ENCODE measurements at places on chromosomes 3 and 15. TPM values are rescaled to one million over a fixed set of nuclear protein-coding genes. Genes with fewer than 3 reads are reported as not detected.

Gene PATL2
- 0.33 TPM for total RNA-seq

Gene GTF2A2
- 192 TPM for total RNA-seq

Gene PDIA5
- 24.2 TPM for total RNA-seq

Gene GOLGA8G
- not detected for total RNA-seq

Gene NUSAP1
- total RNA-seq, result 74.9 TPM

Gene POLQ
- 7.5 TPM for total RNA-seq

Gene BFSP2
- total RNA-seq, result not detected

Gene RCCD1
- 40.0 TPM for total RNA-seq

Gene ADAMTS7
- 3.4 TPM for total RNA-seq

Gene FAM43A
- 4.3 TPM for total RNA-seq

Gene CCDC54
- not detected for total RNA-seq

Gene KCTD6
- total RNA-seq, result 9.9 TPM

Gene CLDN1
- total RNA-seq, result 28.6 TPM

Gene LIPC
- total RNA-seq, result 0.16 TPM

Gene ATP2B2
- 0.24 TPM for total RNA-seq

Gene DAPK2
- 2.3 TPM for total RNA-seq

Gene LMAN1L
- total RNA-seq, result not detected

Gene FOXB1
- not detected for total RNA-seq

Gene GOLGA6D
- not detected for total RNA-seq

Gene GPD1L
- total RNA-seq, result 17.1 TPM

Gene NCKIPSD
- total RNA-seq, result 8.5 TPM

Gene LRRC31
- total RNA-seq, result not detected

Gene PLOD2
- 114 TPM for total RNA-seq

Gene ROPN1
- not detected for total RNA-seq

Gene CTXND1
- not detected for total RNA-seq

Gene HRG
- total RNA-seq, result not detected

Gene CFAP100
- total RNA-seq, result not detected

Gene MNS1
- 2.7 TPM for total RNA-seq

Gene NT5DC2
- 91.5 TPM for total RNA-seq

Gene NGRN
- total RNA-seq, result 122 TPM

Gene GABRG3
- 0.32 TPM for total RNA-seq

Gene DUOX2
- total RNA-seq, result 0.04 TPM

Gene HMG20A
- 33.3 TPM for total RNA-seq

Gene UQCC5
- total RNA-seq, result 85.4 TPM

Gene ALDH1A2
- 0.16 TPM for total RNA-seq

Gene CHRM5
- 0.05 TPM for total RNA-seq

Gene UBA7
- 0.48 TPM for total RNA-seq

Gene DNASE1L3
- 0.11 TPM for total RNA-seq

Gene GOLGA8J
- total RNA-seq, result not detected

Gene DPPA2
- total RNA-seq, result not detected

Gene GABRR3
- not detected for total RNA-seq

Gene CD200
- not detected for total RNA-seq

Gene CCR9
- not detected for total RNA-seq

Gene CRABP1
- total RNA-seq, result 1.0 TPM

Gene KLF15
- 0.06 TPM for total RNA-seq

Gene EXOG
- 14.8 TPM for total RNA-seq
